ENCODE measurements at places on chromosomes 7 and 10.

DNA sequence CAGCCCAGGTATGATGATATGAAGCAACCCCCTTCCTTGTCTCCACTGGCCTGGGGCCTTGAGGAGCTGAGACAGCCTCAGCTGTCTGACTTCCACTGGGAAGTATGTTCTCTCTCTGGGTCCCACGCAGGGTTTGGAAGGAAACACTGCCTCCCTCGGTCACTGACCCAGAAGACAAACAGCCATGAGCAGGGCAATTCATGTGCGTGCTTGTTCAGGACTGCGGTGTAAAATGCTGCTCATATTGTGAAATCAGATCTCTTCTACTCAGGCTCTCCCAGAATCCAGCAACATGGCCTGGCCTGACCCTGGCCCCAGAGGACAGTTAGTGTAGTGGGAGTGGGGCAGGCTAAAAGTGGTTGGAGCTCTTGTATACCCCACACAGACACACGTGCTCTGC lies 2.8 kb downstream of the CLCN1 start:
- DNase-seq, result no peak

DNA sequence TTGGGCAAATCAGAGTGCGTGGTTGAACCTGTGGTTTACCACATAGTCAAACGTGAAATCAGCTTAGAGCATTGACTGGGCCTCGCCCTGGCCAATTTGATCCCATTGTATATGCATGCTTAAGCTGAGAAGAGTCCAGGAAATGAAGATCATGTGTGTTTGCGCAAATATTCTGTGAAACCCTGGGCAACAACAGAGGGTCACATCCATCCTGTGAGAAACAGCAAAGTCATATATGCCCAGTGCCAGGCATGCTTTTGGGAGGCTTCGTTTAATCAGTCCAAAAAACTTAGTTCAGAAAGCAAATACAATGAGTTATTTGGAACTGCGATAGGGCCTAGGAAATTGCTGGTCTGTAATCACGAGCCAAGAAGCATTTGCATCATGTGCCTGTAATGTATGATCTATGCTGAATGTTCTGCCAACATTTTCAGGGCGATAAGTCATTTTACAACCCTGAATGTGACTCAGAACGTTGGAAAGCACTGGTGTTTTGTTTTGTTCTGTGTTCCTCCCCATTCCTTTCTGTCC lies 412.1 kb upstream of the CELF2 start:
- DNase-seq, result no peak

- DNase-seq, result no peak
Measured at GRCh38 chr7:60017-60675, 132.2 kb upstream of the FAM20C start.

GRCh38 chr10:18554479-18554878 lies 96.9 kb downstream of the NSUN6 start:
- no peak for DNase-seq

DNA sequence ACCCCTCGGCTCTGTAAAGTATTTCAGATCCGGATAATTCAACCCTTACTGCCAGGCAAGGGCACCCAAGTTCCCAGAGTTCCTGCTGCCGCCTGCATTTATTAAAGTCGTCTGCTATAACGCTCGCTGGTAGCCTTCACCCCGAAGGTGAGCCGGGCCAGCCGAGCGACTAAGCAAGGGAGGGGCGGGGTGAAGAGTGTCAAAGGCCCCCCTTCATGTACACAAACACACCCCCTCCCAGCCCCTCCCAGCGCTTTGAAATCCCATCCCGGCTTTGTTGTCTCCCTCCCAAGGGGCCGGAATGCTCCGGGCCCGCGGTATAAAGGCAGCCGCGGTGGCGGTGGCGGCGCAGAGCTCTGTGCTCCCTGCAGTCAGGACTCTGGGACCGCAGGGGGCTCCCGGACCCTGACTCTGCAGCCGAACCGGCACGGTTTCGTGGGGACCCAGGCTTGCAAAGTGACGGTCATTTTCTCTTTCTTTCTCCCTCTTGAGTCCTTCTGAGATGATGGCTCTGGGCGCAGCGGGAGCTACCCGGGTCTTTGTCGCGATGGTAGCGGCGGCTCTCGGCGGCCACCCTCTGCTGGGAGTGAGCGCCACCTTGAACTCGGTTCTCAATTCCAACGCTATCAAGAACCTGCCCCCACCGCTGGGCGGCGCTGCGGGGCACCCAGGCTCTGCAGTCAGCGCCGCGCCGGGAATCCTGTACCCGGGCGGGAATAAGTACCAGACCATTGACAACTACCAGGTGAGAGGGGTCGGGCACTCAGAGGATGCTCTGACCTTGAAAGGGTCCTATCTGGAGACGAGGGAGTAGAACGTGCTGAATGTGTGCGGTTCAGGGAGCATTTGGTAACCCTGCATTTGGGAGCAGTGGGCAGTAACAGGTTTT lies at the start of gene DKK1:
TSS of gene DKK1 (plus strand) at position 349 of the 889 bp plus-strand sequence. CDS start at position 503, 154 bp downstream.
- no peak for DNase-seq

DNA sequence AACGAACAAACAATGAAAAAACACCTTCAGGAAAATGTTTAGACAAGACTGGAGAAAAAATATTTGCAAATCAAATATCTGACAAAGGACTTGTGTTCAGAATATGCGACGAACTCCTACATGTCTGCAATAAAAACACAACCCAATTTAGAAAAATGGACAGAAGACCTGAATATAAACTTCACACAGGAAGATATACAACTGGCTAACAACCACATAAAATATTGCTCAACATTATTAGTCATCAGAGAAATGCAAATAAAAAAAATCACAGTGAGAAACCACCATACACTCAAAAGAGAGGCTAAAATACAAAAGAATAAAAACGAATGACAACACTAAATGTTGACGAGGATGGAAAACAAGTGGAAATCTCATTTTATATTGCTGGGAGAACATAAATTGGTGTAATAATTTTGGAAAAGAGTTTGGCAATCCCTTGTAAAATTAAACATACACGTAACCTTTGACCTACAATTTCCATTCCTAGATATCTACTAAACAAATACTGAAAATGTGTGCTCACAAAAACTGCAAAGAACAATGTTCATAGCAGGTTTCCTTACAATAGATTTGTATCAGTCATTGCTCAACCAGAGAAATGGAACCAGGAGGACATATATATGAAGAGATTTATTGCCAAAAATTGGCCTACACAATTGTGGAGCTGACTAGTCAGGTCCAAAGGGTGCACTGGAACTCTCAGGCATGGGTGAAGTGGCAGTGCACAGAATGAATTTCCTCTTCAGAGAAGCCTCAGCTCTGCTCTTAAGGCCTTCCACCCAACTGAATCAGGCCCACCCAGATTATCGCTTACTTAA lies 82.9 kb upstream of the OGDHL start:
- no peak for DNase-seq

GRCh38 chr10:105785721-105786120 lies 1144.6 kb downstream of the SORCS3 start:
- no peak for DNase-seq

DNA sequence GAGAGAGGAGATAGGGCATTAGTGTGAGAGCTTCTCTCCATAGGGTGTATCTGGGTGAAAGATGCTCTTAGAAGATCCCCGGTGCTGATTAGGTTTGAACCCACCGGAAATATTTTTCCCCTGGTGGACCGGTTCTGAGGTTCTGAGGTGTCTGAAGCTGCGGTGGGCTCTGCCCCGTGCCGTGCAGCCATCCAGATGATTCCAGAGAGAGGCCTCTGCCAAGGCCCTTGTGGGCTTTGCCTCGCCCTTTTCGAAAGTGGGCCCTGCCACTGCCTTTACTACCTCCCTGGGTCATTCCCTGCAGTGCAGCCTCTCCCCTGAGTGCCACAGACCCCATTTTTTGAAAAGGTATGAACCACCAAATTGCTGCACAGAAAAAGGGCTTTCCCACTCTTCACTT lies 2.8 kb downstream of the GIMAP8 start:
- DNase-seq, result no peak

GRCh38 chr10:11882646-11883375 lies 59.7 kb downstream of the PROSER2 start:
- no peak for DNase-seq

DNA sequence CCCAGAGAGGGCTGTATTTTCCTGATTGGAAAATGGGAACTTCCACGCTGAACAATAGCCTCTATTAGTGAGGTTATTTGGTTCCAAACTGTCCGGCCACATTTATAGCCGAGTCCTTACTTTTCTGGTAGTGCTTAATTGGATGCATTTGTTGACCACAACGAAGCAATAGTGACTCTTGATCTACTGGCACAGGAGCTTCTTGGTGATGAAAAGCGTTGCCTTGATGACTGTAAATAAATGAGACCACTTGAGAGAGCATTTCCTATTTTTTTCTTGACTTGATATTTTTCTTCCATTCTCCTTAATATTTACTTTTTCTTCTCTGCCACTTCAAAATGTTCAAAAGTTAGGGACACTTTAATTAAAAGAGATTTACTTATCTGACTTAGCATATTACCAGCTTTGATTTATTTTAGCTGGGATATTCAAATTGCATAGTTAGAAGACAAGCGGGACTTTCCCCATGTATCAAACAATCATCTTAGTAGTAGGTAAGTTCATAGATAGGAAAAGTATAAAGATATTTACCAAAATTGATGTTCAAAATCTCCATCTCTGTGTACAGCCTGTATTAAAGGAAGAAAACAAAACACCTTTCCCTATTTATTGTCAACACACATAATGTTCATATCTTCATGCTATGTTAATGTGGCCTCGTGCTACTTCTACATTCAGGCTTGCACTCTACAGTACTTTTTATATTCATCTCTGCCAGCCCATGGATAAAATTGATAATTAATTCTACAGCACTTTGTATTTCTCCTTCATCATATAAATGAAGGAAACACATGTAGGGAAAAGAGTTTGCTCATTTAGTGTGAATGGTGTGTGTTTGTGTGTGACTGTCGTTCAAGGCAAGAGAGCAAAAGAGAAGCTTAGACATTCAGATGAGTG lies 5.1 kb upstream of the SP8 start:
- no peak for DNase-seq

DNA sequence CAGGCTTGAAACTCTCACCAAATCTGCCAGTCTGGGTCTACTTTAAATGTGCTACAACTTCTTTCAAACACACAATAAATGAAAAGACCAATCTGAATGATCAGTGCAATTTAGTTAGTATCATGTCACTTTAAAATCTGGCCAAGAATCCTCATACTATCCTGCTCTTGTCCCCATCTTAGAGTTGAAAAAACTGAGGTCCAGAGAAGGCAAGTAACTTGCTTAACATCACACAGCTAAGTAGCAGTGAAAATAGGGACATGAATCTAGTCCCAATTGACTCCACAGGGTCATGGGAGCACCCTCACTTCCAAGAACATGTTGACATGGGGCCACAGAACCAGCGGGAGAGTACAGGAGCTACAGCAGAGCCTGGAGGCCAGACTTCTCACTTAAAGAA lies 3.1 kb upstream of the GDF10 start:
- no peak for DNase-seq

DNA sequence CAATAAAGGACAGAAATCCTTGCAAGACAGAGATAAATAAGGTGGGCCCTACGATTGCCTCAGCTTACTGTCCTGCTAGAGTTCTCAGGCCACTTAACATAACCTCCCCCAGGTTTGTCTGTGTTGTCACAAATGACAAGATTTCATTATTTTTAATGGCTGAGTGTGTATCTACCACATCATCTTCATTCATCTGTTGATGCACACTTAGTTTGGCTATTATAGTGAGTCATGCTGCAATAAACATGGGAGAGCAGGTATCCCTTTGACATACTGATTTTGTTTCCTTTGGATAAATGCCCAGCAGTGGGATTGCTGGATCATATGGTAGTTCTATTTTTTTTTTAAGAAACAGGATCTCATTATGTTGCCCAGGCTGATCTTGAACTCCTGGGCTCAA lies 60.6 kb downstream of the PRTFDC1 start:
- DNase-seq, result no peak

DNA sequence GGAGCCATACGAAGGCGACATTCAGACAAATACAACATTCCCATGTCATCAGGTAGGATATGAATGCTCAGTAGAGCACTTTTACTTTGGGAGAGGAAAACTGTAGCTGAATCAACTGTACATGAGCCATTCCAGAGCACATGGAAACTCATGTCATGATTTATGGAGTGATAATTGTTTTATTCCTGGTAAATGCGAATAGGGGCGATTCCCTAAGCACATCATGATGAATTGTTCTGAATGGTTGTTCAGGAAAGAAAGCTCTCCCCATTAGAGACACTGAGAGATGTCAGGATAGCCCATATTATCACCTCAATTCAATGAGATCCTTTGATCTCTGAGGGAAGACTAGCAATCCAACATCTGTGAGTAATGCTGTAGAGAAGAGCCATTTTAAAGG lies 243.6 kb downstream of the FOXP2 start:
- DNase-seq, result no peak

DNA sequence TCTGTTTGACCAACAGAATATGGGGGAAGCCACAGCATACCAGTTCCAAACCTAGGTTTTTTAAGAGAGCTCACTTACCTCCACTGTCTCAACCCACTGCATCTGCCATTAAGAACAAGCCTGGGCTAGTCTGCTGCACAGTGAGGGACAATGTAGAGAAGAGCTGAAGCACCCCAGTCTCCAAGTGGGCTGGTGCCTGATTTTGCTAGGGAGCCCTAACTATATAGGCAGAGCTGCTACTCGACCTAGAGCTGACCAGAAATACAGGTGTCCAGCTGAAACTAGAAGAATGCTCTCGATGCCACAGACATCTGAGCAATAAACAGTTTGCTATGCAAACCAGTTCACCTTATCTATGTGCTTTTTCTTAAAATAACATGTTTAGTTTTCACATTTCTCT lies 106.9 kb upstream of the BET1 start:
- DNase-seq, result no peak

DNA sequence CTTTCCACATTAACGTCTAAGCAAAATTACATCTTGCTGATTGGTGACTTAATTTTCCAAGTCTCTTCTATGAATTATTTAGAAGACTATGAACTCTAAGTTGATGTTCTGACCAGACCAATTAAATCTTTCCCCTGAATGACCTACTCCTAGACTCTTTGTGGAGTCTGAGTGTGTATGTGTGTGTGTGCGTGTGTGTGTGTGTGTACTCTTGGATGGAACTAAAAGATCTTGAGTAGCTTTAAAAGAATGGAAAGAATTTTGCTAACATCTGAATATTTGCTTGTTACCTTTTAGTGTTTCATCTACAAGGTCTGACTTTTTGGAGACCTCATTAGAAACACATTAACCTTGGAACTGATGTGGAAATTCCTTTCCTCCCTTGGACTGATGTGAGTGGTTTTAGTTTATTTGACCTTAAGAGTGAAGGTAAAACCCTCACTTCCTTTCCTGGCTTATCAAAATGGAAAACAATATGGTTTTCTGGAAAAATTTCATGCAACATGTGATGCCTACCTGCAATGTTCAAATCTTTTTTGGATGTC lies 257.1 kb downstream of the GATA3 start:
- DNase-seq, result no peak

DNA sequence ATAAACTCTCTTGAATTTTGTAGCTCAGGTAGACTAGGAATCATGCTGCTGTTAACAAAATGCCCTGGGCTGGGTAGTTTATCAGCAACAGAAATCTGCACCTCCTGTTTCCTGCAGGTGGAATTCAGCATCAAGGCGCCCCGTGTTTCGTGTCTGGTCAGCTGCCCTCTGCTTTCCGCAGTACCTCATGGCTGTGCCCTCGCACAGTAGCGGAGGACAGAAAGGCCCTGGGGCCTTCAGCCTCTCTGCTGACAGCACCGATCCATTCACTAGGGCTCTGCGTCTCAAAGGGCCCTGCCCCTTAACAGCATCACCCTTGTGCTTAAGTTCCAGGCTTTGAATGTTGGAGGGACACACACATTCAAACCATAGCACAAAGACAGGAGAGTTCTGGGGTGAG lies 90.0 kb downstream of the DYNC2I1 start:
- DNase-seq, result no peak

Data from stimulated activated CD4-positive, alpha-beta T cell treated with anti-CD3 and anti-CD28 coated beads, TNF-alpha, amount 100 ng/mL, for 24 hours (primary cell).